ENCODE measurements at places on chromosomes 1 and 21.

GRCh38 chr1:174797398-174797797 lies 202.3 kb upstream of the CACYBP start:
- no peak for DNase-seq

DNA sequence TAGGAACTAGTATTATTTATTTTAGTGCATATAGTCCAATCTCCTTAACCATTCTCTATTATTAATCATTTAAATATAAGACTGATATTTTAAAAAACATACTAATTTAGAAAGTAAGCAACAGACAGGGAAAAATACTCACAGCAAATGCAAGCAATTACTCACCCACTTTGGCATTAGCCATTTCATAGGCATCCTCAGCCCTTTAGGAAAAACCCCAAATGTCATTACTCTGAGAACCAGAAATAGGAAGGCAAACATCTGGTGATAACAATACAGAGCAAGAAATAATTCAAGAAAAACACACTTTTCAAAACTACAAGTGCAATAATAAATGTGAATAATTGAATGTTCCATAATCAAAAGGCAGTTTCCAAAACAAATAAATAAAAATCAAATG lies 545.1 kb downstream of the PLPP3 start:
- DNase-seq: peak; percentile 70

- DNase-seq: peak; percentile 13
These were observed 19.1 kb upstream of the SLC5A9 start for GRCh38 chr1:48203287-48203900.

DNA sequence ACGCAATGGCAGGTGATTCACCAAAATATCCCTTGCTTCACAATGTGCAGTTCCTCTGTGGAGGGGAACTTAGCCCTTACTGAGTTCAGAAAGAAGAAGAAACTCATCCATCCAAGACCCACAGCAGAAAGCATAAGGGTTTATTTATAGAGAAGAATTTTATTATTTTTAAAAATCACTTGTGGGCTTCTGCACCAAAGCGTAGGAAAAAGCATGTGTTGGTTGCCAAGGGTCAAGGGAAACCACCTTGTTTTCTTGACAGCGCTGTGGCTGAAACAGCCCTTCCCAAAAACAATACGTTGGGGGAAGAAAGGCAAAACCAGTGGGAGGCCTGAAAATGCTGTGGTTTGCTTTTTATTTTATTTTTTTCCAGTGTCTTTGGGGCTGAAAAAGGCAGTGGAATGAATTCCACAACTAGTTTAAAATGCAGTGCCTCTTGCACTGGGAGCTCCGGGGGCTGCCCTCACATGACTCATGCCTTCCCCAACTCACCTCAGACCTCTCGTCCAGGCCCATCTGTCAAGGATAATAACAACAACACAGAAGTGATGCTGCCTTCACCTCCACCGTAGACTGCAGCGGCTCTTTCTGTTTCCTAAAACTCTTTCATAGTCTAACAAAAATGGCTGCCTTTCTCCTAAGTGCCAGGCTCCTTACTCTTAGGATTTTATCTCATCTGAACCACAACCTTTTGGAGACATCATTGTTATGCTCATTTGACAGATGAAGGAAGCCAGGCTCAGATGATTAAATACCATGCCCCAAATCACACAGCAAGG lies 224.2 kb upstream of the JUN start:
- DNase-seq: peak; percentile 46

- DNase-seq: no peak
These were observed 802 bp downstream of the CYP4X1 start for GRCh38 chr1:47024141-47024801.

- DNase-seq: no peak
These were observed 110.9 kb upstream of the IFFO2 start for GRCh38 chr1:19067182-19067911.

DNA sequence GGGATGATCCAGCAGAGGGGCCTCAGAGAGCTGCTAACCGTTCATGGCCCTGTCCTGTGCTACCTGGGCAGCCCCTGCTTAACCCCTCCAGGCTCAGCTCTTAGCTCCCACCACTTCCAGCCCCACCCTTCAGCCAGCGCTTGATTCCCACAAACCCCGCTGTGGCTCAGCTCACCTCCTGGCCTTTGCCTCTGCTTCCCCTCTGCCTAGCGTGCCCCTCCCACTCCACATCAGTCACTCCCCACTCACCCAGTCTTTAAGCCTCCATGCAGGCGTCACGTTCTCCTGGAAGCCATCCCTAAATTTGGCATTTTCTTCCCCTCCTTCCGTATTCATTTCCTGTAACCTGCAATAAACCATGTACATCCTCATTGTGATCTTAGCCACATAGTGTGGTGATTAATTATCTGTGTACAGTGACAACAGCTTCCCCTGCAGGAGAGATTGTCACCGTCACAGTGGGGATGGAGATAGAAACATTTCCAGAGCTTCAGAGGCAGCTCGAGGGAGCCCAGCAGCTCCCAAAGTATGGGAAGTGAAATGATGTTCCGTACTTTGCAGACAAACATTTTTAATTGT lies 65.5 kb downstream of the EPHB2 start:
- peak; percentile 55 for DNase-seq

DNA sequence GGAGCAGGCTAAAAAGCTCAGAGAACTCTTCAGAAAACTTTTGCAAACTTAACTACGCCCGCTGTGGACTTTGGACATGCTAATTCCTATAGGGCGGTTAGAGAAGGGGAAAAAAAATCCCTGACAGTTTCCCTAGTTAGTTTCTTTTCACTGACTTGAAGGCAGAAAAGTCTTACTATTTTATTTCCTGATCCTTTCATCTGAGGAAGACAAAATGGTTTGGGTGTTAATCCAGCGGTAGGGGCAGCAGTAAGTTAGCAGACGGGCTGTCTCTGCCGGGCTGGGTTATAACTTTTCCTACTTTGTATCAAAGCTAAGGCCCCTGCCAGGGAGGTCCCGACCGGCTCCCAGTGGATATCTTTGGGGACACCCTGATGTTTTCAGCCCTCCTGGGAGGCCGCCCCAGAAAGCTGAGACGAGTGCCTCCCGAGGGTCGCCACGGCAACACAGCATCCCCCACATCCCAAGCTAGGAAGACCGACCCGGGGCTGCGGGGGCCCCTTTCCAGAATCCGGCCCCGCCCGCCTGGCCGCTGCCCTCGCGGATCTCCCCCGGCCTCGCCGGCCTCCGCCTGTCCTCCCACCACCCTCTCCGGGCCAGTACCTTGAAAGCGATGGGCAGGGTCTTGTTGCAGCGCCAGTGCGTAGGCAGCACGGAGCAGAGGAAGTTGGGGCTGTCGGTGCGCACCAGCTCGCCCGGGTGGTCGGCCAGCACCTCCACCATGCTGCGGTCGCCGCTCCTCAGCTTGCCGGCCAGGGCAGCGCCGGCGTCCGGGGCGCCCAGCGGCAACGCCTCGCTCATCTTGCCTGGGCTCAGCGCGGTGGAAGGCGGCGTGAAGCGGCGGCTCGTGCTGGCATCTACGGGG lies 162.6 kb downstream of the RUNX1 start:
- no peak for DNase-seq

DNA sequence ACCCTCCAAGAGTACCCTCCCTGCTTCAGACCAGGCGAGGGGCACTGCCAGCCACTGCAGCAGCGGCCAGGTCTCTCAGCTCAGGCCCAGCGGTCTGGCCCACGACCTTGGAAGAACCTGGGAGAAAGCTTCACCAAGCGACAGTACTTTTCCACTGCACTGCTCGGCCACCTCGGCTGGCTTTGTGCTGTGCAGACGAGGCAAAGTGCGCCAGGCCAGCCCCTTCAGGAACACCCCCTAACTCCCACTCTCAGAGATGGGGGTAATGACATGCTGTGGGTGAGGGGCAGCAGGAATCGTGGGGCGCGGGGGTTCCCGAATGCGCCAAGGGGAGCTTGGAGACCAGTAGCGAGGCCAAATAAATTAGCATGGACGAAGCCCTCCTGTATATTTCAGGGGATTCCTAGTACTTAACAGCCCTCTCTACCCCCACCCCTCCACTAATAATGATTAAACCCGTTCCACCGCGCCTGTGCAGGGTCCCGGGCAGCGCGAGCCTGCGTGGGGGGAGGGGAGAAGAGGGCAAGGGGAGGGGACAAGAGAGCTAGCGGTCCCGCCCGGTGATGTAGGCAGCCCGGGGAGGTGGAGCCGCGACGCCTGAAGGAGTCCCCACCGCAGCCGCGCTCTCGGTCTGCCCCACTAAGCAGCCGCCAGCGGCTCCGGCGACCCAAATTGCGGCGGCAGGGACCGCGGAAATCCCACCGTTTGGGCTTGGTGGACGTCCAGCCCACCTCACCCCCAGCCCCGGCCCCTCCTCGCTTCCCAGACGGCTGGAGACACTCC lies at the start of gene FAM43B:
TSS of gene FAM43B (plus strand) at position 629 of the 783 bp plus-strand sequence. CDS start 401 bp downstream, outside the sequence.
- peak; percentile 41 for DNase-seq

DNA sequence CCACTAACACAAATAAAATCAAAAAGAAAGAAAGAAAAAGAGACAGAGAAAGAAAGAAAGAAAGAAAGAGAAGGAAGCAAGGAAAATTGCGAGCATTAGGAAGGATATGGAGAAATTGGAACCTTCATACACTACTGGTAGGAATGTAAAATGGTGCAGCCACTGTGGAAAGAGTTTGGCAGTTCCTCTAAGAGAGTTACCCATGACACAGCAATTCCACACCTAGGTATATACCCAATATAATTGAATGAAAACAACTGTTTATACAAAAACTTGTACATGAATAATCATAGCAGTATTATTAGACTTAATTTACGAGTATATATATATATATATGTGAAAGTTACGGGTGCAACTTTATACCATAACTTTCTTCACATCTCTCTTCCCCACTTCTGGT lies 4.1 kb upstream of the LYPD8 start:
- DNase-seq: no peak

DNA sequence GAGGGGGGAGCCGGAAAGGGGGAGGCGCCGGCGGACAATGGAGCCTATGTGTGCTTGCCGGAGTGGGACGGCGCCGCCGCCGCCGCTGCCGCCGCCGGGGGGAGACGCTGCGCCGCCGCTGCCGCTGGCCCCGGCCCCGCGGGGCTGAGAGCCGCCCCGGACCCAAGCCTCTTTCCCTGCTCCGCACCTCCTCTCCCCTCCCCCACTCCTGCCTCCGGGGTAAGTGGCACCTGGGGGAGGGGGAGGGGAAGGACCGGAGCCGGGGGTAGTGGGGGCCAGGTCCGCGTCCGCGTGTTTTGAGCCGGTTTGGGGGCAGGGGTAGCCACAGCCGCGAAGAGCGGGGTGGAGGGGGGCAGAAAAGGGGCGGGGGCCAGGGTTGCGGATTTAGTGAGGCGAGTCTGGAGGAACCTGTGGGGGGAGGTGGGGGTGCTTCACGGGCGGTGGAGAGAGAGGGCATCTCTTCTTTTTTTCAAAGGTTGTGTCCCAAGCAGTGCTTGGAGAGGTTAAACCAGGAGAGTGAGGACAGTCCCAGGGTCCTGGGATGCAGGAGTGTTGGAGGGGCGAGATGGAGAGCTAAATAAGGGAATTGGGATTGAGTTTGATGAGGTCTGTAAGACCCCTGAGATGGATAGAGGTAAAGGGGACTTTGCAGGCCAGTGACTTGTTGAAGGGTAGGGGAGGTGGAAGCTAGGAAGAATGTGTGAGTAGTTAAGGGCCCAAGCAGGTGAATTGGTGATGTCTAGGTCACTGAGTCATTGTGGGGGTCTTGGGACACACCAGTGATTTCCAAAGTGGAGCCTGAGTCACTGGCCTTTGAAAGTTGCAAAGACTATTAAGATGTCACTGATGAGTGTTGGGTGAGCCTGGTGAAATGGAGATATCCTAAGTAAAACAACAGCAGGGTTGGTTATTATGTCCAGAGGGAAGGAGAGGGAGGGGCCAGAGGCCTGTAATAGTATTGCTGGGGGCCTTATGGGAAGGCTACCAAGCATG lies 59.1 kb downstream of the BCL9 start:
- peak; percentile 57 for DNase-seq

GRCh38 chr1:18957532-18958300 lies 1.2 kb upstream of the IFFO2 start:
- no peak for DNase-seq

- peak; percentile 31 for DNase-seq
These were observed 34.2 kb upstream of the COX20 start for GRCh38 chr1:244801246-244801645.

- no peak for DNase-seq
These were observed 67.0 kb downstream of the LMX1A start for GRCh38 chr1:165289556-165289955.

DNA sequence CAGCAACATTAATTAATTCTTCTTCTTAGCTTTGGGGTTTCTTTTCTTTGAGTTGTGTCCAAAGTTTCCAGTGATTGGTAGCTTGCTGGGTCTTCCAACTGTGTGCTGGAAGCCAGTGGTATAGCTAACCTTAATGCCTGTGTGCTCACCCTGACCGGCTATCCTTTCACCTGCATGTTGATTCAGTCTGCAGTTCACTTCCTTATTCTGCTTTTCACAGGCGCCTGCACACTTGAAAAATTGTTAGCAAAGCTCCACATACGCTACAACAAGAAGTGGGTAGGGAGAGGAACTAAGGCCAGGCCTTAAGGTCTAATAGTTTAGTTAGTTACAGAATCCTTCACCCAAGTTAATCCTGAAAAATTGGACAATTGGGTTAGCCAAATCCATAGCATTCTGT lies 35.7 kb downstream of the NCF2 start:
- no peak for DNase-seq

DNA sequence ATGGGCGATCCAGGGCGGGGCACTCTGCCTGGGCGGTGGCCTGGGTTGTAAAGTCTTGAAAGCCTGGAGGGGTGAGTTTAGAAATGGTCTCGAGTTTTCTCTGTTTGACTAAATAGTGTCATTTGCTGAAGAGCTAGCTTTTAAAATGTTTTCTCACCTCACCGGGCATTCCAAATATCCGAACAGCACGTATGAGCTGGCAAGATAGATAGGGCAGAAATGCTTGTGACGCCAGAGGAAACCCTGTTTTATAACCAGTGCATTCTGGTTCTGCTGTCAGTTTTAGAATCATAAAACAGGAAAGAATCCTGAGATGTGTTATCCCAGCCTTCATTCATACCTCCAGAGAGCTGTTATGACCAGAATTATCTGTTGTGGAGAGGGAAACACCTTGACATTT lies 725 bp downstream of the RTCA start:
- DNase-seq: no peak

DNA sequence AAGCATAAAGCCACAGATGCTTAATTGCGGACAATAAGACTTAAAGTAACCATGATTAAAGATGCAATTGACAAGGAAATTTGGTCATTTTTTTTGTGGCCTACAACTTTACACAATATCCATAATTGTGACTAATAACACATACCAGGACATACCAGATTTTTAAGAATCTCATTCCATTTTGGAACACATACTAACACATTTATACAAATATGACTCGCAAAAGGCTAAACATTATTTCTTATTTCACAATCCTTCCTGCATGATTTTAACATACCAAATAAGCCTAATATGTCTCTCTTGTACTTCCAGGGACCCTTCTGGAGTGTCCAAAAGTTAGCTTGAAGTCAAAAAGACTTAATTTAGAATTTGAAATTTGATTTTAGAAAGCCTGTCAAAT lies 48.8 kb downstream of the DR1 start:
- DNase-seq: peak; percentile 49

GRCh38 chr1:200486634-200487033 lies 76.8 kb upstream of the ZNF281 start:
- DNase-seq: no peak

- DNase-seq: no peak
These were observed 336.3 kb upstream of the NCAM2 start for GRCh38 chr21:20661745-20662422.

GRCh38 chr1:27122652-27123051 lies 32.3 kb downstream of the SLC9A1 start:
- DNase-seq: peak; percentile 88

All from fibroblast of skin of right biceps (primary cell).